ENCODE measurements at places on chromosomes 16 and 17.

DNA sequence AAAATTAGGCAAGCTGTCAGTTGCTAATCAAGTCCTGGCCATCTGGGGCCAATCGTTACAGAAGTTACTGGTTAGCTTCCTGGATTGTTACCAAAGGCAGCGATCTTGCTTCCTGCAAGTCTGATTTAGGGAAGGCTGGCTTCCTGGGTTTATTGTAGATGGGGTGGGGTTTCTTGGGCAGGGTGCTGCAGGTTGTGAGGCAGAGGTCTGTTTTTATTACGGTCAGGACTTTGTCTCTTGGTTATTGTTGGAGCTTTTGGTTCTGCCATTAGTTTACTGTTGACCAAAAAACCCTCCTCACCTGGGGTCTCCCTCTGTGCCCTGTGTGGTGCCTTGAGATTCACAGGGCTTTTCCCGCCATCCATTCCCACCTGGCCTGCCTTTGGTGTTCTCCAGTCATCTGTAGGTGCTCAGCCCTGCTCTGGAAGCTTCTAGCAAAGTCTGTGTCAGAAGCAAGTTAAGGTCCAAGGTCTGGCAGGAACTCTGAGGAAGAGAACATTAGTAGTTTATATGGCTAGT, 36.9 kb downstream of the SLC47A1 start:
- H3K27ac ChIP-seq, result no peak overlapping the region
- DNase-seq, result no peak
- no peaks in the 10 kb centered on the region for H3K36me3 ChIP-seq
- H3K4me3 ChIP-seq, result no peak overlapping the region

DNA sequence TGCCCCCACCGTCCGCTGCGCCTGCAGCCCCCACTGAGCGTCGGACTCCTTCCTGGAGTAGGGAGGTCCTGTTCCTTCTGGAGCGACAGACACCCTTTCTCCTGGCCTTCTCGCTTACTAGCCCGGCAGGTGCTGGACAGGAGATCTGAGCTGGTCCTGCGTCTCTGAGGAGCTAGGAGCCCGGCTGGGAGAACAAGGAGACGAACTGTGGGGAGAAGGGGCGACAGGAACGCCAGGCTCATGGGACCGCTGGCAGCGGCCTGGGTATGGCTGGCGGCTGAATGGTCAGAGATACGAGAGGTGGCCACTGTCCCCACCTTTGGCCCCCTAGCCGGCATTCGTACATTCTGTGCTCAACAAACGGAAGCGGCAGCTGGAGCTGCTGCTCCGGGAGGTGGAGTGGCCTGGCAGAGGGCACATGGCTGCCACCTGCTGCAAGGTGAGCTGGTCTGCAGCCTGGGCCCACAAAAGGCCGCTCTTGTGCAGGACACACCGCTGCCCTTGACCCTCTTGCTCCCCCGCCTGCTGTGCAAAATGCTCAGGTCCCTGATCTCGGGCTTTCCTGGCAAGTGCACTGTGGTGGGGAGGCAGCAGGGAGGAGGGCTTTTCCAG, 2066.7 kb downstream of the TP53TG3F start:
- no peaks in the 10 kb centered on the region for H3K4me1 ChIP-seq
- no peak overlapping the region for H3K27ac ChIP-seq
- H3K27me3 ChIP-seq, result no peaks in the 10 kb centered on the region
- no peak for DNase-seq
- no peak overlapping the region for H3K4me3 ChIP-seq

- peak; percentile 95 for DNase-seq
- H3K27me3 ChIP-seq, result no peaks in the 10 kb centered on the region
- H3K4me1 ChIP-seq, result peaks cover 19% of the 10 kb centered on the region
- H3K4me3 ChIP-seq, result no peak overlapping the region
- H3K27ac ChIP-seq, result peak overlapping the region; percentile 20
Observed at GRCh38 chr16:80938004-80938878, 68.4 kb downstream of the CMC2 start.

- no peak overlapping the region for H3K27ac ChIP-seq
- no peaks in the 10 kb centered on the region for H3K36me3 ChIP-seq
- no peaks in the 10 kb centered on the region for H3K27me3 ChIP-seq
- no peak for DNase-seq
- H3K4me1 ChIP-seq, result peaks cover 18% of the 10 kb centered on the region
Observed at GRCh38 chr16:72099377-72099818, 5.8 kb downstream of the DHX38 start.

GRCh38 chr16:66471264-66471663, 44.2 kb downstream of the BEAN1 start:
- no peak overlapping the region for H3K4me3 ChIP-seq
- no peak for DNase-seq
- H3K4me1 ChIP-seq, result no peaks in the 10 kb centered on the region
- no peaks in the 10 kb centered on the region for H3K27me3 ChIP-seq
- H3K27ac ChIP-seq, result no peak overlapping the region
- no peaks in the 10 kb centered on the region for H3K36me3 ChIP-seq

GRCh38 chr16:49786926-49787557, 68.9 kb downstream of the ZNF423 start:
- H3K36me3 ChIP-seq, result no peaks in the 10 kb centered on the region
- DNase-seq, result no peak
- H3K4me3 ChIP-seq, result no peak overlapping the region
- no peaks in the 10 kb centered on the region for H3K27me3 ChIP-seq
- H3K4me1 ChIP-seq, result peaks cover 25% of the 10 kb centered on the region

- H3K27me3 ChIP-seq, result no peaks in the 10 kb centered on the region
- H3K4me1 ChIP-seq, result no peaks in the 10 kb centered on the region
- no peak overlapping the region for H3K4me3 ChIP-seq
- DNase-seq, result peak; percentile 60
- no peak overlapping the region for H3K27ac ChIP-seq
Observed at GRCh38 chr17:60103957-60104356, 25.2 kb upstream of the HEATR6 start.

GRCh38 chr16:87317750-87318644, 805 bp upstream of the C16orf95 start:
- DNase-seq, result no peak
- peaks cover 14% of the 10 kb centered on the region for H3K4me1 ChIP-seq
- H3K27me3 ChIP-seq, result no peaks in the 10 kb centered on the region
- peak overlapping the region; percentile 89 for H3K27ac ChIP-seq
- peak overlapping the region; percentile 65 for H3K4me3 ChIP-seq
